Fibroblast of skin of right biceps (primary cell): ENCODE measurements at places on chromosomes 4 and X.

DNA sequence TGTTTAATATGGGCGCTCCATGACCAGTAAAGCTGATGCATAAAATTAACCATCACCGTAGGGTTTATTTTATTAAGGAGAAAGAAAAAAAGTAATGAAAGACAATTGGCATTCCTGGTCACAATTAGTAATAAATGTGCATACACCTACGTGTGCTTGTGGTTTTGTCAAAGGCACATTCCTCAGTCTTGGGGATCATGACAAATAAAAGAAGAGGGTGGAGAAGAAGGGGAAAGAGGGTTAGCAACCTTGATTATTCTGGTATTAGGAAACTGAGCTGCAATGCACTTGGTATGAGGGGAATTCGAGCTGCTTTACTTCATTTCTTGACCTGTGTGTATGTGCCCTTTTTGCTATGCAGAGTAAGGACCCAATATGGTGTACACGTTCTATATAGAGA is 1798.3 kb upstream of the PCDH7 start:
- peak; percentile 6 for DNase-seq

DNA sequence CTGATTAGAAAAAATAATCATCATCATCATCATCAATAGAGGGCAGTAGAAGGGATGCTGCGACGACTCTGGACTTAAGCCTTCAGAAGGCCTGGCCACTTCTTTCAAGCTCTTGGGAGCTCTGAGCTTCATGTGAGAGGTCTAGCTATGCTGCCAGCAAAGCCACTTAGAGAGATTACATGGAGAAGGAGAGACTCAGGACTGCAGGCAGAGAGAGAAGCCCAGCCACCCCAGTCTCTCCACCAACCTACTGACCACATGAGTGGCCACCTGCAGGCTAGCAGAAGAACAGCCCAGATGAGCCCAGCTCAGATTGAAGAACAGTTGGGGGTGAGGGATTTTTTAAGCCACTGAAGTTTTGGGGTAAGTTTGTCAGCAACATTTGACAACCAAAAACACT is 17.1 kb upstream of the TMEM150C start:
- DNase-seq: no peak

GRCh38 chr4:94523617-94524016 is 71.9 kb downstream of the PDLIM5 start:
- peak; percentile 59 for DNase-seq

DNA sequence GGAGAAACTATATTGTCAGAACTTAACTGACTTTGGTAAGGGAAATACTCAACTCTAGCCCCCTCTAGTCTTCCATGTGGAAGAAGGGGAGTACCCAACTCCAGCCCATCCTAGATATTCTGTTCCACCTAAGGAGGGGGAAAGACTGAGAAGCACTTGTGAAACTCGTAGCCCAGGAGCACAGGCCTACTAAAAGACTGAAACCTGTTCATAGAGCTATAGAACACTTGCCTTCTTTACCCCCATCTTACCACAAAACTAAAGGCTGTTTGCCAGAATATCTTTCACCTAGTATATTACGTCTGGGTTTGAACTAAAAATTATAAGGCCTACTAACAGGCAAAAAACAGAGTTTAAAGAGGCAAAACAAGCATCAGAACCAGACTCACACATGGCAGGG is 15.5 kb downstream of the CLDN22 start:
- DNase-seq: no peak

DNA sequence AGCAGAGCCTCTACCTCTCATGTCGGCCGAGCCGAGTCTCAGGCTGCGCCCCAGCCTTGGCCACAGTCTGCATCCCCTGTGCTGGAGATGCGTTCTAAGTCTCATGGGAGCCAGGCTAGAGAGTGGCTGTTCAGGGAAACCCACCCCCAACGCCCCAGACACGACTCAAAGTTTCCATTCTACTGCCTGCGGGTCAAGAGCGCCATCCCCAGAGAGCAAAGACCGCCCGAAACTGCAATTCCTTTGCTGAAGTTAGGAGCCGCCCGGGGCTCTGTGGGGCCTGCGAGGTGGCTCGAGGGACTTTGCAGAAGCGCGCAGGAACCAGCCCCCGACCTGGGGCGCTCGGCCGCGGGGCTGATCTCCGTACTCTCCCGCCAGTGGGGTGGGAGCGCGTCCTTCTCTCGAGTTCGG is 10.0 kb upstream of the ELF4 start:
- DNase-seq: peak; percentile 29

DNA sequence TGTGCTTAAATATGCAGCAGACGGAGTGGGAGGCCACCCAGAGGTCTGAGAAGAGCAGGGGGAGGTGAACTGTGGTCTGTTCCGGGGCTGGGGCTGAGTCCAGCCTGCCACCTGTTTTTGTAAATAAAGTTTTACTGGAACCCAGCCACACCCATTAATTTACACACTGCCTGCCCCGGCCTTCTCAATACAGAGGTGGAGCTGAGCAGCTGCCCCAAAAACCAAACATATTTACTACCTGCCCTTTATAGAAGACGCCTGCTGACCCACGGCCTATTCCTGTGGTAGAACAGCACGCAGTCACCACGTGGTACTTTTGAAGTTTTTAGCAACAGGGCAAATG is 45.9 kb downstream of the FGFRL1 start:
- DNase-seq: no peak

GRCh38 chrX:10524578-10524977 is 95.8 kb downstream of the MID1 start:
- no peak for DNase-seq

DNA sequence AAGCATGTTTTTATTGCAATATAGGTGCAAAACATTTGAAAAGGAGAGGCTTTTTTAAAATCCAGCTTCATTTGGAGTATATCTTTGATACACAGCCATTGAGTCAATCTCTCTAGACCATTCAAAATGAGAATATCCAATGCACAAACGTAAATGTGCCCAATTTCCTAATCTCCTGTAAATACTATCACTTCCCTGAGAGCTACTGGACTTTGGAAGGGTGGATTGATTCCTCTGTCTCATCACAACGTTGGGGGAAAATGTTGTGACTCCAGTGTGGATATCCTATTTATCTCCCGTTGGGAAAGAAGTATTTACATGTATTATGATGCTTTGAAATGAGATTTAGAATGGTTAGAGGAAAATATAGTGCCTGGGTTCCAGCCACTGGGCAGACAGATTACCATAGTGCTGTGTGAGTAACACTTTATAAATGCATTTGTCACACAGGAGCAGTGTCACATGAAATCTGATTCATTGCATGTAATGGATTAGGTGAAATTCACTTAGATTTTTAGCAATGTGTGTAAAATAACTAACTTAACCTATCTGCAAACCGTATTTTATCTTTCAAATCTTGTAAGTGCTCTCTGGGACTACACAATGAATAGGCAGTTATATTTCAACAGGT is 64.4 kb upstream of the VCX3A start:
- no peak for DNase-seq

- peak; percentile 43 for DNase-seq
These were observed 577 bp upstream of the GLRA2 start for GRCh38 chrX:14528629-14529289.

- DNase-seq: no peak
These were observed 1.7 kb downstream of the CLCN4 start for GRCh38 chrX:10158279-10159144.

- DNase-seq: peak; percentile 76
These were observed 74.4 kb upstream of the DYNLT3 start for GRCh38 chrX:37921758-37922157.

GRCh38 chrX:129116676-129117470 is 406.4 kb downstream of the SMARCA1 start:
- no peak for DNase-seq

- no peak for DNase-seq
These were observed 991.8 kb upstream of the SLIT2 start for GRCh38 chr4:19259920-19260319.

DNA sequence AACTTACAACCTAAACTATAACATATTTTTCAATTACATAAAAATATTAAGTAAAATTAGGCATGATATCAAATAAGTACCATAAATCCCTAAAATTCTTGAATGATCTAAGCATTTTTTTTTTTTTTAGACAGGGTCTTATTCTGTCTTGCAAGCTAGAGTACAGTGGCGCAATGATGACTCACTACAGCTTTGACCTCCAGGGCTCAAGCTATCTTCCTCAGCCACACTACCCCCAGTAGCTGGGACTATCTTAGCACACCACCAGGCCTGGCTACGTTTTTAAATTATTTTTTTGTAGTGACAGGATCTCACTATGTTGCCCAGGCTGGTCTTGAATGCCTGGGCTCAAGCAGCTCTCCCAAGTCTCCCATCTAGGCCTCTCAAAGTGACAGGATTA is 1042.3 kb downstream of the FSTL5 start:
- DNase-seq: peak; percentile 24

DNA sequence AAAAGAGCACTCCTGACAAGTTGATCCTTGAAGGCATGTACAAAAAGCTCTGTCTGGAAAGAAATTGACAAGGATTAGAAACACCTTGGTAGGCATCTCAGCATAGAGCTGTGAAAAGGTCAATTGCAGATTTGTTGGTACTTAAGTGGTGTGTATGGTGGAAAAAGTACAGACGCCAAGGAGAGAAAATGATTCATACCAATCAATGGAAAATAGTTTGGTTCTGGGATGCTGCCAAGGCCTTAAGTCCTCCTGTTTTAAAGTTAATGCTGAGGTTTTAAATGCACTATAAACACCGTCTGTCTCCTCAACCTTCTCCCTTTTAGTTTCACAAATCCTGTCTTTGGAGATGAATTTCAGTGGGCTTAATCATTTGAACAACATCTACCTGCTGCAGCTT is 524.1 kb downstream of the IL15 start:
- peak; percentile 6 for DNase-seq

- no peak for DNase-seq
These were observed 57.0 kb downstream of the DCAF8L1 start for GRCh38 chrX:27924261-27924660.

GRCh38 chr4:74777531-74777930 is 16.8 kb downstream of the BTC start:
- peak; percentile 14 for DNase-seq

- DNase-seq: no peak
These were observed 4.6 kb downstream of the BDH2 start for GRCh38 chr4:103095080-103095479.

- no peak for DNase-seq
These were observed 106.2 kb upstream of the PTCHD1 start for GRCh38 chrX:23228454-23228853.

DNA sequence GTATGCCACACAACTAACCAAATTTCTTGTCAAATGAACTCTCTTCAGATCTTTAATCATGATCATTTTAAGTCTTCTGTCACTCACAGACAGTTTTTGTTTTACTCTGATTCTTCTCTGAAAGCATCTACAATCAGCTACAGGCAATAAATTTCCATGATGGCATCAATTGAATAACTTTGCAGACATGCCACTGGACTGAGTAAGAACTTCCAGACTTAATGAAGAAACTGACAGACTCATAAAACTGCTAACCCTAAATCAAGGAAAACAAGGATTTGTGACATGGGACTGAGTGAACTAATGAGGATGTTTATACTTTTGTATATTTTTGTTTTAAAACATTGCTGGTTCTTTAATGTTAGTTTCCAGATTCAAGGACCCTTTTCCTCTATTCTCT is 5.5 kb upstream of the PPP1R2C start:
- DNase-seq: no peak

GRCh38 chrX:118935352-118935751 is 39.1 kb upstream of the LONRF3 start:
- no peak for DNase-seq

GRCh38 chrX:119093991-119094735 is 21.4 kb downstream of the CT47C1 start:
- peak; percentile 20 for DNase-seq

DNA sequence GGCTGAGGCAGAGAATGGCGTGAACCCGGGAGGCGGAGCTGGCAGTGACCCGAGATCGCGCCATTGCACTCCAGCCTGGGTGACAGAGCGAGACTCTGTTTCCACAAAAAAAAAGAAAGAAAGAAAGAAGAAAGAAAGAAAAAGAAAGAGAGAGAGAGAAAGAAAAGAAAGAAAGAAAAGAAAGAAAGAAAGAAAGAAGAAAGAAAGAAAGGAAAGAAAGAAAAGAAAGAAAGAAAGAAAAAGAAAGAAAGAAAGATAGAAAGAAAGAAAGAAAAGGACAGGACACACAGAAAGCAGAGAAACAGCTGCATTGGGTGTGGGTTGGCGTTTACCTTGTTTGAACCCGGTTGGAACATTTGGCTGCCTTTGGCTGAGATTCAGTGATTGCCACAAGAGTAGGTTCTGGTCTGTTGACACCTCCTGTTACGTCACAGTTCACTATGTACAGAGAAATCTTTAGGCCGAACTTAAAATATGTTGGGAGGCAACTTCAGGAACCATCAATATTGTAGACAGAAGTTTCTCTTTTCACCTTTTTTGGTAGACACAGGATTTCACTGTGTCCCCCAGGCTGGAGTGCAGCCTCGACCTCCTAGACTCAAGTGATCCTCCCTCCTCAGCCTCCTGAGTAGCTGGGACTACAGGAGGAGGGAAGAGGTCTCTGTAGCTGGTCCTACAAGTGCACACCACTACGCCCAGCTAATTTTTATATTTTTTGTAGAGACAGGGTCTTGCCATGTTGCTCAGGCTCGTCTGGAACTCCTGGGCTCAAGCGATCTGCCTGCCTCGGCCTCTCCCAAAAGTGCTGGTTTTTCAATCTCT is 16.3 kb upstream of the PLCXD1 start:
- DNase-seq: no peak

GRCh38 chr4:82994834-82995233 is 15.8 kb downstream of the LIN54 start:
- DNase-seq: no peak

DNA sequence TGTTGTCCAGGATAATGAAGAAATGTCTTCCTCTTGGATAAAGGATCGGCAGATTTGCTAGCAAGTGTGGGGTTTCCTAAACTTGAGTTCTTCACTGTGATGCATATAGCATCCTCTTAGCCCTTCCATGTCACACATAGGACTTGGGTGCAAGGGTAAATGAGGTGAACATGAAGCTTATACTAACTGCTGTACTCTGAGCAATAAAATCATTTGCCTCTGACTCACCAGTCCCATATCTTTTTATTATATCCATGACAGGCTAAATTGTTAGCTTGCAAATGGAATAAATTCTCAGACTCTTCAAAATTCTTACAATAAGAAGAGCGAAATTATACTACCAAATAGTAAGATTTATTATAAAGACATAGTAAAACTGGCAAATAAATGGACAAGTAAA is 14.7 kb upstream of the TBC1D1 start:
- no peak for DNase-seq

DNA sequence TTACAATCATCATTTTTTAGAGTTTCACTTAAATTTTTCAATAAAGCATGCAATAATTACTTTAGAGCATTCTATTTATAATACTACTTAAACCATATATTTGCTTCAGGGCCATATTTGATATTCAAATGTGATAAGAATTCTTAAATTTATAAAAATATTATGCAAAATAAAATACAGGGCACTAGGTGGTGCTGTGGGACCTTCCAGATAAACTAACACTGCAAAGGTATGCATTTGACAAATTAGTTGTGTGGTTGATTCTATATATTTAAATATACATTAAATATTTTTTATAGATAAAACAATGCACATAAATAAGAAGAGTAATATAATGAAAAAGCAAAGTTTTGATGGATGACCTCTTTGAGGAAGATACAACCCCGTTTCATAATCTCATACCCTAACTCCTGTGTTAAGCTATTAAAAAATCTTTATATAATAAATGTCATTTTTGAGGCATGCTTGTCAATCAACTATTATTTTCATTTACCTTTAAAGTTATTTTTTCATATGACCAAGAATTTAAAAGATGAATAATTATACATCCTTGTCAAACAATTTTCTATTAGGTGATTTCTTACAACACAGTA is 128.4 kb downstream of the REELD1 start:
- peak; percentile 44 for DNase-seq
